ENCODE measurements at places on chromosomes 1 and 21.

DNA sequence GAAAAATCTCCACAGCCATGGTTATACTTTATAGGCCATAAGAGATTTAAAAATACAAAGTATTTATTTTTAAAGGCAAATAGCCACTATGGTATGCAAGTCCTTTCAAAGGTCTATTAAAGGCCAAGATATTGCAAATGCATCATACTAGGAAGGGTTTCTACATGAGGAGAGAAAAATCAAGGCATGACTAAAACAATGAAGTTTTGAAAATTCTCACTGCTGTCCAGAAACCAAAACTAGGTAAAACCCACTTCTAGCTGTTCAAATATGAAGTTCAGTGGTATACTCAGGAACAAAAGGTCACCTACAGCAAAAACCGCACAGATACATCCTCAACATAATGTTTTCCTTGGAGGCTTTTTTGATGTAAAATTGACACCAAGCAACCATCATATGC lies 75.0 kb downstream of the EPS15 start:
- DNase-seq = no peak

- no peak for DNase-seq
Observed at GRCh38 chr1:107993920-107994319, 28.9 kb upstream of the VAV3 start.

DNA sequence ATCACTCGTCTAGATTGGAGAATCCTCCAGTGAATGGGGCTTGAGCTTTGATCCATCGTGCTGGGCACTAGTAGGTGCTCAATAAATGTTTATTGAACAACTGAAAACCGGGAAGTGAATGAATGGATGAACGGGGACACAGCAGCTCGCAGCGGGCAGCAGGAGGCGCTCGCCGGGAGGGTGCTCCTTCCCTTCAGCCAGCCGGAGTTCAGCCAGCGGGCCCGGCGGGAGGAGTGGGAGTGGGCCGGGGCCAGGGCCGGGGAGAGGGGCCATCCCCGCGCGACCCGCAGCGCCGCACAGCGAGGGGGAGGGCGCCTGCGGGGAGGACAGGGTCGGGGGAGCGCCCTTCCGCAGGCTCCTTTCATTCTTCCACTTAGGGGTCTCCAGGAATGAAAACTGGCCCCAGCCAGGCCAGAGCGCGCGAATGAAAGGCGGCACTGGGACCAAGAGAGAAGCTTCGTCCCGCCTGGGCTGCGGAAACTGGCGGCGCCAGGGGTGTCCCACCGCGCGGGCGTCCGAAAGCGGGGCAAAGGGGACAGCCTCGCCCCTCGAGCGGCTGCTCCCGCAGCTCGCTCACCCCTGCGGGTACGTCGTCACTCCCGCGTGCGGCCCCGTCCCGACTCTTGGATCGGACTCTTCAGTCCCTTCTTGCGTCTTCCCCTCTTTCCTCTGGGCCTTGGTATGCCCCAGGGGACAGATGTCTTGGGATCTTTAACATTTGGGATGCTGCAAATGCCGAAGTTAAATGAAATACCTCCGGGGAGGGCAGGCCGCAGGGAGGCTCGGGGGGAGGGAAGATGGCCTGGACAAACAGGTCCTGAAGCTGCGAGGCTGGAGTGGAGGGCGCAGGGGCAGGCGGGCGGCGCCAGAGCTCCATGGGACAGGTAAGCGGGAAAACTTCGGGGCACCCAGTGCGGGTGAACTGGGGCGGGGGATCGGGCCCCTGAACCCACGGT lies 3.6 kb upstream of the INAVA start:
- no peak for DNase-seq

- DNase-seq = no peak
Observed at GRCh38 chr1:210024996-210025395, 87.0 kb downstream of the SYT14 start.

GRCh38 chr1:215704089-215704860 lies 137.2 kb downstream of the KCTD3 start:
- DNase-seq = no peak

DNA sequence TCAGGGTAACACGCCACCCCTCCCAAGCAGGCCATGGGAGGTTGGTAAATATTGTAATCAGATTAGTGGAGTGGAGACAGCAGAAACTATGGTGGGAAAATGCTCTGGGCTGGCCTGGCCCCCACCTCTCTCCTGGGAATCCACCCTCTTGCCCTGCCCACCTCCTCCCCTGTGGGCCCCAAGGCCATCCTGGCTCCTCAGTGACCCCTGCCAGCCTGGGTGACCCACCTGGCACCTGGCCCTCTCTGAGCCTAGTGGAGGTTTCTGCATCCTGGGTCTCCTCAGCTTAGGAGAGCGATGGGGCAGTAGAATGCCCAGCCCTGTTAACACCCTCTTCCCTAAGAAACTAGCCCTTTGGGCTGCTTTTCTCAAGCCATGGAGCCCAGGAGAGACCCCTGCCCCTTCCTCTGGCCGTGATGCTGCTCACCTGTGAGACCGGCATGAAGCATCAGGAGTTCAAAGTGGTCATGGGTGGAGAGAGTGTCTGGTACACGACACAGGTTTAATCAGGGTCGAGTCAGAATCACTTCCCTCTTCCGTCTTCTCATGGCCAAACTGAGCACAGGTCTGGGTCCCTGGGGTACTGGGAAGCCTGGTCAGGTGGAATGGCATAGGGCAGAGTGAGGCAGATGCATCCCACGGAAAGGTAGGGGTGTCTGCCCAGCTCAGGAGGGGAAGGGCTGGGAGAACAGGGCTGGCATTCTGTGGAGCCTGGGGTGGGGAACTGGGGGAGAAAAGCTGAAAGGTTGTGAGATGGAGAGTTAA lies 10.7 kb upstream of the DMBX1 start:
- DNase-seq = no peak

DNA sequence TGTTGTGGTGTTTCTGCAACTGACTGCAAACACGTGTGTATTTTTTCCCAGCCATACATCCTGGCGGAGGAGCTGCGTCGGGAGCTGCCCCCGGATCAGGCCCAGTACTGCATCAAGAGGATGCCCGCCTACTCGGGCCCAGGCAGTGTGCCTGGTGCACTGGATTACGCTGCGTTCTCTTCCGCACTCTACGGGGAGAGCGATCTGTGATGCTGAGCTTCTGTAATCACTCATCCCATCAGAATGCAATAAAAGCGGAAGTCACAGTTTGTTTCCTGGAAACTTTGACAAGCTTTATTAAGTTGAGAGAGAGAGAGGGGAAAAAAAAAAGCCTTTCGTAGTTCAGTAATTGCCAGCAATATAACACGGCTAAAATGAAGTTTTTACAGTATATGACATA lies 32.7 kb upstream of the MTR start:
- no peak for DNase-seq

GRCh38 chr1:223835754-223836153 lies 10.0 kb downstream of the TP53BP2 start:
- DNase-seq = no peak

GRCh38 chr1:1250786-1251284 lies 4.3 kb upstream of the C1QTNF12 start:
- DNase-seq = no peak

- DNase-seq = no peak
Observed at GRCh38 chr1:61950418-61950817, 208.1 kb downstream of the PATJ start.

DNA sequence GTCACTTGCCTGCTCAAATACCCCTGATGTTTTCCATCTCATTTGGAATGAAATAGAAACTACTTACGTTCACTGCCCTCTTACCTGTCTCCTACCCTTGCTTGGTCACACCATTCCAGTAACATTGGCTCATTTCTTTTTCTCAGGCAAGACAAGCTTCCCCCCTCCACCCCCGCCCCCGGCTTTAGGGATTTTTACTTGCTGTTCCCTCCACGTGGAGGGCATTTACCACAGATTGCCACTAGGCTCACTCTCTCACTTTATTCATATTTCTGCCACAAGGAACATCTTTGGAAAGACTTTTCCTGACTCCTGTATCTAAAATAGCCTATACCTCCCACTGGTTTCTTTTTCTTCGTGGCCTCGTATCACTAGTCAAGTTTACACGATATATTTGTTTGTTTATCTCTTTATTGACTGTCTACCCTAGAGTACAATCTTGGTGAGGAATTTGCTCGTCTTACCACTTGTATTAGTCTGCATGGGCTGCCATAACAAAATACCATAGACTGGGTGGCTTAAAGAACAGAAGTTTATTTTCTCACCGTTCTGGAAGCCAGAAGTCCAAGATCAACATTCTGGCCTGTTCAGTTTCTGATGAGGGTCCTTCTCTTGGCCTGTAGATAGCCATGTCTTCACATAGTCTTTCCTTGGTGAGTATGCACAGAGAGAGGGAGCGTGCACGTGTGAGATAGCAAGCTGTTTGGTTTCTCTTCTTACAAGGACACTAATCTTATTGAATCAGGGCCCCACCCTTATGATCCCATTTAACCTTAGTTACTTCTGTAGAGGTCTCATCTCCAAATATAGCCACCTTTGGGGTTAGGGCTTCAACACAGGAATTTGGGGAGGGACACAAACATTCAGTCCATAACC lies 126.2 kb downstream of the NRDC start:
- DNase-seq = no peak

- DNase-seq = no peak
Observed at GRCh38 chr1:217048104-217048707, 325.0 kb upstream of the ESRRG start.

- no peak for DNase-seq
Observed at GRCh38 chr21:40425981-40426380, 421.0 kb downstream of the DSCAM start.
